ENCODE measurements at places on chromosomes 6 and 20. TPM values are rescaled to one million over a fixed set of nuclear protein-coding genes. Genes with fewer than 3 reads are reported as not detected.

GRCh38 chr6:35294308-35294945, 3.2 kb upstream of the DEF6 start:
- DNase-seq: peak; percentile 63

DNA sequence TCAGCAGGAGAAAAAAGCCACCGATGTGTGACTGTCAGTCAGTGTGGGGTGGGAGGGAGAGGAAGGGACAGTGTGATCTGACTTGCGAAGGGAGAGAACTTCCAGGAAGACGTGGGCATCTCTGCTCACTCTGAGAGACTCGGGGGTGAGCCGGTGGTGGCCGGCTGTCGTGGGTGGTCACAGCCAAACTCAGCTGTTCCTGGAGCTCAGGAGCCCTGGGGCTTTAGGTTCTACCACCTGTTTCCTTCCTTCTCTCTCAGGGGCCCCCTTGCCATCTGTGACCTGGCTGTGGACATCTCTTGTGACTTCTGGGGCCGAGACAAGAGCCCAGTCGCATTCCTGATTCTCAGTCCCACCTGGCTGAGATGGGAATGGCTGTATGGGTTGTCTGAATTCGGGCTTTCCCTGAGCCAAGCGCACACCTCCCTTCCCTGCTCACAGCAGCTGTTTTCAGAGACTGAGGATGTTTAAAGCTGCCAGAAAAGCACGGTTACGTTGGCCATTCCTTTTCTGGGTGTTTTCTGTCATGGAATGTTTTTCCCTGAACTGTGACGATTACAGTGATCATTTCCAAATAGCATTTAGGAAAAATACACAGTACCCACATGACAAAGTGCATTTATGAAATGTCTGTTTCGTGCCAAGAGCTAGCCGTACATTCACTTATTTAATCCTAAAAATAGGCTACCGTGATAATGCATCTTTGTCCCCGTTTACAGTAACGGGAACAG, 36.5 kb downstream of the SYNJ2 start:
- no peak for DNase-seq

- no peak for DNase-seq
These were observed 25.4 kb upstream of the RIMS4 start for GRCh38 chr20:44835661-44836221.

Gene FERMT1
- 0.05 TPM for total RNA-seq

GRCh38 chr20:47380481-47380880, 24.0 kb upstream of the ZMYND8 start:
- DNase-seq: no peak

DNA sequence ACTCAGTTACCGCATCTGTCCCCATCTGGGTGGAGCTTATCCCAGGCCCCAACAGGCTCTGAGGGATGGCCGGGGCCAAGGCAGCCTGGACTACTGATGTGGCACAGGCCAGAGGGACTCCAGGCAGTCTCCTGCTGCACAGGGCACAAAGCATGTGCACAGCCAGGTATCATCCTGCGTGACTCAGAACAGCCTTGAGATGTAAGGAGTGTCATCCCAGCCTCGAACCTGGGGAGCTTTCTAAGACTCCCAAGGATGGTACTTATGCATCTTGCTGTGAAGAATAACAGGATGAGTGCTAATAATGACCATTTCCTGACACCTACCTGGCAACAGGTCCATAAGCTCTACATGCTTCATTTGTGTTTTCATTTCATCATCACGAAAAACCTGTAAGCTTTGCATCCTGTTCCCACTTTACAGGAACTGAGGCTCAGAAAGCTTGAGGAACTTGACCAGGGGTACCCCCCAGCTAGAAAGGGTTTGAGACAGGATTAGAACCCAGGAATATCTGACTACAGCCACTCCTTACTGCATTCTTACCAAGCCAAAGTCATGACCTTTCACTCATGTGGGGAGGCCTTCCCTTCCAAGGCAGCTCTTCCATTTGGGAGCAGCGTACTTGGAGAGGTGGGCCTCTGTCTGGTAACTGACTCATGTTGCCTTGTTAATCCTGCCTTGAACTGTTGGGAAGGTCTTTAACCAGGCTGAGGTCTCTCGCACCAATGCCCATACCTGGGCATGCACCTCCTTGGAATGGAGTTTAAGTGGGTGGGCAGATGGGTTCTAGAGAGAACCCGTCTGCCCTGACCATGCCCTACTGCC, 1.9 kb downstream of the TRIB3 start:
- DNase-seq: no peak

Gene CLPSL2
- total RNA-seq: not detected

DNA sequence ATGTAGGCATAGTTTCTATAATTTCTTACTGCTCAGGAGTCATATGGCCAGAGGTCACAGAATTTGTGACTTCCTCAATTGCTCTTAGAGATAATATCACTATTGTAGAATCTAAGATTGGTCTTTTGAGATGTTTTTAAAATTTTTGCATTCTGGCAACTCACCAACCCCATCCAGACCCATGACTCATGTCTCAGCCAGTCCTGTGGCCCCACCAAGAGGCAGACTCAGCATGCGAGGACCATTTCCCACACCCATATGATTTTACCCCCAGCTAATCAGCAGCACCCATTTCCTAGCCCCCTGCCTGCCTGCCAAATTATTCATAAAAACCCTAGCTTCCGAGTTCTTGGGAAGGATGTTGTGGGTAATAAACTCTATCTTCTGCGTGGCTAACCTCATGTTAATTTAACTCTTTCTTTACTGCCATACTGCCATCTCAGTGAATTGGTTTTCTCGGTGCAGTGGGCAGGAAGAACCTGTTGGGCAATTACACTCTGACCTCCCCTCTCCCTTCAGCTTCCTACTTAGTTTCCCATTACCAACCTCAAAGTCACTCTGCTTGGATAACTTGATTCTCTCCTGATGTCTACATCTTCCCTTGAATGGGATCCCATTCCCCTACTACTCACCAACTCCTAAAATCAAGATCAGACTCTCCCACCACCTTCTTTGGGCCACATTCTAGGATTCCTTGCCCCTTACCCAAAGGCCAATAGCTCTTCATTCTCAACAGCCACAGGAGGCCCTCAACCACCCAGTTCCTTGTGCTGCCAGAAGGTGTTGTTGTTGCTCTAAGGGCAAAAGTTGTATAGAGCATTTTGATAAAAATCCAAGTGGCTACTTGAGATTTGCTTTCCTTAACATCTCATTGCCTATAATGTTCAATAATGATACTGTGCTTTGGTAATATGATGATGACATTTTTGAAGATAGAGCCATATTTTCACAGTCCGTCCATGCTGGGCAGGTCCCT, 16.2 kb upstream of the IYD start:
- no peak for DNase-seq

Gene ATP6V1G2
- total RNA-seq: 1.4 TPM

- DNase-seq: no peak
These were observed 60.0 kb upstream of the PIM1 start for GRCh38 chr6:37109714-37110499.

GRCh38 chr6:151379933-151380847, 11.2 kb downstream of the ZBTB2 start:
- DNase-seq: peak; percentile 42

Gene ID4
- total RNA-seq: not detected

Gene EYS
- total RNA-seq: not detected

GRCh38 chr6:108407904-108408827, 113.3 kb downstream of the AFG1L start:
- DNase-seq: no peak

DNA sequence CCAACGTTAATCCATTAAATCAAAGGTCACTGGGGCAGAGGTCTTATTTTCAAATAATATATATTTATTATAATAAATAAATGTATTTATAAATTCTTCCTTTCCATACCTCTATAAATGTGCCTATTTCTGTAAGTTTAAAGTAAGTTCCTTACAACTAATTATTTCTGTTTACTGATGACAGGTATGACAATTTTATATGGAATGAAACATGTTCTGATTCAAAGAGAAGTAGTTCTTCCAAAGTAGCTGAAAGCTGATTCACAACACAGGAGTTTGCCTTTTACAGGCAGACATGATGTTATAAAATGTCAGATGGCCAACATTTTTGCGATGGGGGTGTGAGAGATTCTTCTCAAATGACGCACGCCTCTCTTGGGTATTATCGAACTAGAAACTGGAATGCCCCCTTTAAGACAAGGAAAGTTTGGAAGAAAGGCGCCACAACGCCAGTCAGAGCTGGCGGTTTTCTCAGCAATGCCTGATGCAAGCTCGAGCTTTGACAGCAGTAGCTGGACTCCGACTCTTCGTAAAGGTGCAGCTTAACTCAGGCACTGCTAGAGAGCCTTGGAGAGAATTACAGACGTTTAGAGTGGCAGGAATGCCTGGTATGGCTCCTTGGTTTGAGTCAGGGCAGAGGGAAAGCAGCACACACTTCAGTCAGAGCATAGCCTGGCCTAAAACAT, 92.1 kb downstream of the FOXC1 start:
- no peak for DNase-seq

GRCh38 chr6:137637121-137637520, 142.9 kb upstream of the OLIG3 start:
- DNase-seq: no peak

DNA sequence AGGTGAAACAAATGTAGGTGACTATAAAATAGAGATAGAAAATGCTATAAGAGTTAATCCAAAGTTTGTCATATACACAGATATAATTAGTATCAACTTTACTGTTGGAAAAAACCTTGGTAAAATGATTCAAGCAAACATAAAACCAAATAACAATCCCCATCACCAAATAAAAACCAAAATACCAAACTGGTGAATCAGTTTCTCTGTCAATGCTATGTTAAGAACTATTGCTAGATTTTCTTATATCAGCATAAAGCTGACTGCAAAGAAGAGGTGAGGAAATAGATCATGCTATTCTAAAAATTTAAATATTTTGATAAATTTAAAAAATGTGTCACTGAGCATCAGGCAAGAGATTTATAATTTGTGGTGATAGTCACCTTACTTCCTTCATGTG, 658.4 kb downstream of the PHF3 start:
- no peak for DNase-seq

DNA sequence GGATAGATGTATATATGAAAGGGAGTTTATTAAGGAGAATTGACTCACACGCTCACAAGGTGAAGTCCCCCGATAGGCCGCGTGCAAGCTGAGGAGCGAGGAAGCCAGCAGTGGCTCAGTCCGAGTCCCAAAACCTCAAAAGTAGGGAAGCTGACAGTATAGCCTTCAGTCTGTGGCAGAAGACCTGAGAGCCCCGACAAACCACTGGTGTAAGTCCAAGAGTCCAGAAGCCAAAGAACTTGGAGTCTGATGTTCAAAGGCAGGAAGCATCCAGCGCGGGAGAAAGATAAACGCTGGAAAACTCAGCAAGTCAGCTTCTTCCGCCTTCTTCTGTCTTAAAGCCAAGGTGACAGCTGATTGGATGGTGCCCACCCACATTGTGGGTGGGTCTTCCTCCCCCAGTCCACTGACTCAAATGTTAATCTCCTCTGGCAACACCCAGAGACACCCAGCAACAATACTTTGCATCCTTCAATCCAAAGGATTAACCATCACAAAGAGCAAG, 102.6 kb upstream of the GJE1 start:
- no peak for DNase-seq

- no peak for DNase-seq
These were observed 221.8 kb downstream of the FRK start for GRCh38 chr6:115838763-115839401.

DNA sequence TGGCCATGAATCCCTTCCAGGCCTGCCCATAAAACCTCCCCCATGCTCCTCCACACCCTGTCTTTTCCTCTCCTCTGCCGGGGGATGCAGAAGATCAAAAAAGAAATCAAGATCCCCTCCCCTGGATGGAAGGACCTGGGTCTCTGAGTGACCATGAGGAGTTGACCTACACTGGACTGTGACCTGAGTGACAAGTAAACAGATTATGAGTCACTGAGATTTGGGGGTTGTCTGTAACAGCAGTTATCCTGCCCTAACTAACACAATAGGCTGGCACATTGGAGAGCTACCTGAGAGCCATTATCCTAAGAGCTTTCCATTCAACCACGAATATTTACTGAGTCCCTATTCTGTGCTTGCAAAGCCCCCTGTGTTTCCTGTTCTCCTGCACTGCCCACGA, 28.4 kb upstream of the SIRPA start:
- no peak for DNase-seq

Gene CYP39A1
- not detected for total RNA-seq

DNA sequence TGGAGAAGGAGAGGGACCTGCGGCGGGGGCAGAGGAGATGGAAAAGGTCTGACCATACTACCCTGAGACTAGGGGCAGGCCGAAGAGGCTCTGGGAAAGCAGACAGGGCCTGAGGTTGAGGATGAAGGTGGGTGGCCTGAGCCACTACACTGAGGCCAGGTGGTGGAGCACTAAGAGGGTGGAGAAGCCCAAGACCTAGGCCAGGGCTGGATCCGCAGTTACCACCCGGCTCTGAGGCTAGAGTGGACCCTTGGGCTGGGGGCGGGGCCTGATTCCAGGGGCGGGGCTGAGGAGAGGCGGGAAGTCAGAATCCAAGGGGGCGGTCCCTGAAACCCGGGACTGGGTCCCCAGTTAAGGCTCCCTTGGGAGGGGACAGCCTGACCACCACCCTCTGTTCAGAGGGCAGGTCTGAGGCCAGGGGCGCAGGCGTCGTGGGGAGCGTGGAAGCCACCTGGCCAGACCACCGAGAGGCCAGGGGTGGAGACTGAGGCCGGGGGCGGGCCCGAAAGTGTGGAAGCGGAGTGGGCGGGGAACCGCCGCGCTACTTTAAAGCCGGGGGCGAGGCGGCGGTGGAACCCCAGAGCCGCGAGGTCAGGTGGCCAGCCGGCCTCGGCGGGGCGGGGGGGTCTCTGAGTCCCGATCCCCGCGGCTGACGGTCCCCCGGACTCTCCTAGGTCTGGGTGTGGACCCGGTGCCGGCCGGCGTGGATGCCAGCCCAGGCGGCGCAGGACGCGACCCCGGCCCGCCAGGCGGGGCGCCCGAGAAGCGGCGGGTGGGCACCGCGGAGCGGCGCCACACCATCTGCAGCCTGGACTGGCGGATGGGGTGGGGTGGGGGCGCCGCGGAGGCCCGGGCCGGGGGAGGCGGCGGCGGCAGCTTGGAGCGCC, 8.3 kb downstream of the CCM2L start:
- peak; percentile 63 for DNase-seq

DNA sequence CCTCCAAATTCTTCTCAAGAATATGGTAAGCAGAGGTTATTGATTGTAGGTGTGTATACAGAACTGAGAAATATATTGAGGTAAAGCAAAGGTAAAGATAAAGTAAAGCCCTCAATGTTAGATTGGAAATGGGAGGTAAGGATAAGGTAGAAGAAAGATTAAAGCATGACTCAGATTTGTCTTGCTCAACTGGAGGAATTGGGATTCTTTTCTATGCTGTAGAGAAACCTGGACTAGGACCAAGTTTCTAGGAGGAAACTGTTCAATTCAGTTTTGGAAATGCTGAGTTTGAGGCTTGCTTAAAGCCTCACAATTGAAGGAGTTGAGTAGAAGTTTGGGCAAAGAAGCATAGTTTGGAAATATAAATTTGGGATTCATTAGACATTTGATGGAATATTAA, 634.0 kb upstream of the PTCHD4 start:
- DNase-seq: no peak

- no peak for DNase-seq
These were observed 50.1 kb downstream of the PKIB start for GRCh38 chr6:122660296-122660695.

Gene GLP1R
- 0.07 TPM for total RNA-seq

Gene LIME1
- total RNA-seq: 17.6 TPM

Gene TNNC2
- total RNA-seq: not detected
